ENCODE measurements at places on chromosomes 5 and 9.

DNA sequence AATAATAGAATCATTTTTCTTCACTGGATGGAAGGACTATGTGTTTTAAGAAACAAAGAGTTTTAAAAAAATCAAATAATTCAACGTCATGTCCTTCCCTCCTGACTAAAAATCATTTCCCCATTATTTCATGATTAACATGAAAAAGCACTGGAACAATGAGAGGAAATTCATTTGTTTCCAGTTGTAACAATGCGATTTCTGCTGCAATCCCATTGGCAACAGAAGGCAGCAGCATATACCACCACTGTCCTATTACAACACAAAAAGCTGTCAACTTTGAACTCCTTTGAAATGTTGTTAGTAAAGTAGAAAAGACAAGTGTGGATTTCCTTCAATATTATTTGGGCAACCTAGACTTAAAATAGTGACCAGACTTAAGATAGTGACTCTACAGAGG is 3.1 kb downstream of the C5orf63 start:
- DNase-seq: no peak

DNA sequence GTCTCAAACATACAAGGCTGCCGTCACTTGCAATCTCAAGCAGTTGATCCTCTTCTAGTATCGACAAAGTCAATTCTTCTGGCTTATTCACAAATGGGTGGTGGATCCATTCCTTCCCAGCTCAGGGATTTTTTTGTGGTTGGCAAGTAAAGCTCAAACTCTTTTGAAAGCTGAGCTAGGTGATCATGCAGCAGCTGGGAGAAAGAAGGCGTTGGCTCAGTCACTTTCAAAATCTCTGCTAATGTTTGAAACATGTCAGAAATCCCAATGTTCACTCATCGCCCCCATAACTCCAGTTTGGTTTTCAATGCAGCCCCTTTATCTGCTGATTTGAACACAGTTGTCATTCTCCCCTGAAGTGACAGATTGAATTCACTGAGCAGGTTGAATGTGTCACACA is 4.0 kb upstream of the HNRNPA0 start:
- DNase-seq: no peak

DNA sequence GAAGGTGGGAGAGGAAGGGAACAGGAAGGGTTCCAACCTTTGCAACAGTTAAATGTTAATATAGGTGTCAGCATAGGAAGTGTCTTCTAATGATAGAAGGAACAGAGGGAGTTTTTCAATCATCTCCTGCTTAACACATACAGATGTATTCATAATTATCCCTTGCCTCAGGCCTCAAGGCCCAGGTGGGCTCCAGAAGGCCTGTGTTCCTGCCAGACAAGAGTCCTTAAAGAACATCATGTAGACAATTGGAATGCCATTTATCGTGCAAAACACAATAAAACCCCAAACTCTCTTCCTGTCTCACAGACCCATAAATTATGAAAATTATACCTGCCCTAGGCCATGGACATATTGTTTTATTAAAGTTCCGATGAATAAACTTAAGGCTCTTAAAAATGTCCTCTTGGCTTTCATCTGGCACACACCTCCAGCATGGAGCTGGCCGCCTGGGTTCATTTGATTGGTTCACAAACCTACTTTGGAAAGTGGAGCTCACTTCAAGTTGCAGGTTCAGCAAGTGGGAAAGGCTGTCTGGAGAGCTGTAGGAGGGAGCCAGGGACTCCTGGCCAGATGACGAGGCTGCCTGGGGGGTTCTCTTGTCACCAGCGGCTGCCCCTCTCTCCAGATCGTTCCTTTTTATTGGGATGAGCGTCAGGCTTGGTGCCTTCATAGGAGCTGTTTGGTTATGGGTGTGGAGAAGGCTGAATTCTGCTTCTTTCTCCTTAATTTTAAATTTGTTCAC is 17.5 kb downstream of the SPRY4 start:
- DNase-seq: no peak

- no peak for DNase-seq
These were observed 773 bp upstream of the ELL2 start for GRCh38 chr5:95962475-95962773.

DNA sequence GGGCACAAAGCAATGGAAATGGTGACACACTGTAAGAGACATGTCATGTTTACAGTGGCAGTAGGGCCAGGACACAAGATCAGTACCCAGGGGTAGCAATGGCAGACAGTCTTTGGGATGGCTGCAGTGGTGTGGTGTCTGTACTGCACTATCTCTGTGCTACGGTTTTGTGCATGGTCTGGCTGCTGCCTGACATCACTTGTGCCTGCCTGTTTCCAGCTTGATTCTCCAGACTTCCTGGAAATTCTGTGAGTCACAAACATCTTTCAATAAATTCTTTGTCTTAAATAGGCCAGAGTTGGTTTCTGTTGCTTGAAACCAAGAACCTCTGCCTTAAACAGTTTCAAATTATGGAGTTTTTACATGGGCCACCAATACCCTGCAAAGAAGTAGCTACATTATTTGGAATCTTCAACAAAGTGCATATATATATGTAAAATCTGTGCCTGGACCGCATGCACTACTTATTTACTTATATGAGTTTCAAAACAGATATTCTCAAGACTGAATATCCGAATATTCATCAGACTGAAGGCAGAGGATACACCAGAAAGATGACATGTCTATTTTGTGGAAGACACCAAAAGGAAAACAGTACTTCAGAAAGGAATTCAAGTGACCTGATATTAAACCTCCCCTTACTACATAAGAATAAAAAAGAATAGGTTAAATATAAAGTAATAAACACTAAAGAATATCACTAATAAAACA is 188.1 kb downstream of the RFX3 start:
- DNase-seq: no peak

- no peak for DNase-seq
These were observed 15.7 kb upstream of the GSN start for GRCh38 chr9:121252104-121252851.
